H1 (cell line): ENCODE measurements at places on chromosomes 5 and 9.

DNA sequence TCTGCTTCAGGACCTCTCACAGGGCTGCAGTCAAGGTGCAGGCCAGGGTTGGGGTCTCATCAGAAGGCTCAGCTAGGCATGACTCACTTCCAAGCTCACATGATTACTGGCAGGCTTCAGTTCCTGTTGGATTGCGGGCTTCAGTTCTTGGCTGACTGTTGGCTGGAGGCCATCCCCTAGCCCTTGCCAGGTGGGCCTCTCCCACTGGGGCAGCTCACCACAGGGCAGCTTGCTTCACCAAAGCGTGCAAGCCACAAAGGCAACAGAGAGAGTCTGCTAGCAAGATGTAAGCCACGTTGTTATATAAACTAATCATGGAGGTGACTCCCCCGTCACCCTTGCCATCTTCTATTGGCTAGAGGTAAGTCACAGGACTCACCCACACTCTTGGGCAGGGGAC is 14.4 kb downstream of the CPLX2 start:
- no peak overlapping the region for H3K27ac ChIP-seq
- no peak for DNase-seq
- H3K27me3 ChIP-seq, result no peaks in the 10 kb centered on the region
- peaks cover 3% of the 10 kb centered on the region for H3K4me1 ChIP-seq

DNA sequence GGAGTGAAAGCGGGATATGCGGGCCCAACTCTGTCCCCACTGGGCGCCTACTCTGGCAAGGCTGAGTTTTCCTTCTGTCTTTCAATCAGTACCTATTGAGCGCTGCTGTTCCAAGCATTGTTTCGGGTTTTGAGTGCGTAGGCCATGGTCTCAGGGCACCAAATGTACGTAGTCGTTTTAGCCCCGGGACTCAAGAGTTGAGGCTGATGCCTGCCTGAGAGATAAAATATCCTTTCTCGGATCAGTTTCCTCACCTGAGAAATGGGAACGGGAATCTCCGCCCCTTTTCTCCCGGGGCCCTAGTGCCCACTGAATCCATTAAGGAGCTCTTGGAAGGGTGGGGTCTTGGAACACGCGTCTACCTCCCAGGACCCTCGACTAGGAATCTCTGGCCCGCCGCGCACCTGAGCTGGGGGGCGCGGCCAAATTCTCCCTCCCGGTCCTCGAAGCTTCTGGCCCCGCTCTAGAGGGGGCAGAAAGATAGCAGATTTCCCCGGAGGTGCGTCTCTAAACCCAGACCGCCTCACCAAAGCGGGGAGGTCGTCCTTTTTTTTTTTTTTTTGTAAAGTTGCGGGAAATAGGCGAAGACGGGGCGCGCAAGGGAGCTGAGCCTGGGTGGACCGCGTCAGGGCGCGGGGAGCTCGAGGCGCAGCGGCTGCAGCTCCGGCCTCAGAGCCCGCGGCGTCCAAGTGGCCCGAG is 494 bp upstream of the CXXC5 start:
- no peak for DNase-seq
- H3K4me3 ChIP-seq, result peak overlapping the region; percentile 90
- H3K36me3 ChIP-seq, result no peaks in the 10 kb centered on the region
- peaks cover 26% of the 10 kb centered on the region for H3K27me3 ChIP-seq
- H3K4me1 ChIP-seq, result peaks cover 39% of the 10 kb centered on the region

GRCh38 chr5:157454273-157454672 is 5.7 kb upstream of the NIPAL4 start:
- no peaks in the 10 kb centered on the region for H3K36me3 ChIP-seq
- no peak overlapping the region for H3K27ac ChIP-seq
- H3K27me3 ChIP-seq, result peaks cover 1% of the 10 kb centered on the region; the same call in 1 of the 2 replicates
- DNase-seq, result peak; percentile 23
- peaks cover 3% of the 10 kb centered on the region; the same call in 1 of the 2 replicates for H3K4me1 ChIP-seq

DNA sequence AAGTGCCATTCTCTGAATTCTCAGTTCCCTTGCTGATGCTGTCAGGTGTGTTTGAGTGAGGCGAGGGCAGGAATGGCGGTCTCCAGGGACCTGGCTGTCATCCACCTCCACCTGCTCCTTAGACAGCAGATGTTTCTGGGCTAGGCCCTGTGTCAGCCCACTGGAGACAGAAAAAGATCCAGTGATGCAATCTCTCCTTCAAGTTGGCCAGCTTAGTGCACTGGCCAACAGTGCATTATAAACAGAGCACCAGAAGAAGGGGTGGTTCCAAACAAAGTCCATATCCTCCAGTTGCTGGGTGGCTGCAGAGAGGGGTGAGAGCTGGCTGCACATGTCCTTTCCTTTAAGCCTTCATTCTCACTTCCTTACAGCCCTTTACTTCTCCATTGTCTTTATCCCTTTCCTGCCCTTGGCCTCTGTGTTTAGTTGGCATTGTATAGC is 26.5 kb downstream of the NANS start:
- peaks cover 8% of the 10 kb centered on the region; the same call in 1 of the 2 replicates for H3K36me3 ChIP-seq
- no peak overlapping the region for H3K27ac ChIP-seq
- H3K4me3 ChIP-seq, result no peak overlapping the region
- no peak for DNase-seq
- no peaks in the 10 kb centered on the region for H3K27me3 ChIP-seq

- H3K27me3 ChIP-seq, result peaks cover 22% of the 10 kb centered on the region
- H3K27ac ChIP-seq, result no peak overlapping the region
- peaks cover 5% of the 10 kb centered on the region; the same call in 1 of the 2 replicates for H3K4me1 ChIP-seq
- peak overlapping the region; percentile 82 for H3K4me3 ChIP-seq
- no peaks in the 10 kb centered on the region for H3K36me3 ChIP-seq
- peak; percentile 73 for DNase-seq
These were observed 815 bp downstream of the PDZD2 start for GRCh38 chr5:31639481-31640411.

DNA sequence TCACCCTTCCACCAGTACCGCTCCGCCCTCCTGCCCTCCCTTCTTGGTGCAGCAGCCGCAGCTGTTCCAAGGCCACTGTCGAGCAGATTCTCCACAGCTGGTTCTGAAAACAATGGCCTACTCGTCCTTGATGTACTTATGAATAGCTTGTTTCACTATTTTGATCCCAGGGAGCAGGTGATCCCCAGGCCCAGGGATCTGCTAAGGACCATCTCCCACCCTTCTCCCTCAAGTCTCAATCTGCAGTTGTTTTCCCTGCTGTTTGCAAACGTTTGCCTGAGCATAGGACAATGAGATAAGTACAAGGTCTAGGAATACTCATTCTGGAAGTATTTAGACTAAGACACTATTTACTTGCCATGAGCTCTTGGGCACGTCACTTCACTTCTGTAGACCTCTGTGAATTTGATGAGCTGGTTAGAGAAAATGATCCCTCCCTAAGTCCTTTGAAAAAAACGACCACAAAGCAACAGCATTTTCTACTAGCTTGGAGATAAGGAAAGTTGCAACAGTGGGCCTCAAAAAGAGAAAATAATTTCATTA is 1.8 kb downstream of the LURAP1L start:
- H3K4me3 ChIP-seq, result peak overlapping the region; percentile 60
- no peaks in the 10 kb centered on the region for H3K36me3 ChIP-seq
- no peak overlapping the region for H3K27ac ChIP-seq
- H3K4me1 ChIP-seq, result no peaks in the 10 kb centered on the region

DNA sequence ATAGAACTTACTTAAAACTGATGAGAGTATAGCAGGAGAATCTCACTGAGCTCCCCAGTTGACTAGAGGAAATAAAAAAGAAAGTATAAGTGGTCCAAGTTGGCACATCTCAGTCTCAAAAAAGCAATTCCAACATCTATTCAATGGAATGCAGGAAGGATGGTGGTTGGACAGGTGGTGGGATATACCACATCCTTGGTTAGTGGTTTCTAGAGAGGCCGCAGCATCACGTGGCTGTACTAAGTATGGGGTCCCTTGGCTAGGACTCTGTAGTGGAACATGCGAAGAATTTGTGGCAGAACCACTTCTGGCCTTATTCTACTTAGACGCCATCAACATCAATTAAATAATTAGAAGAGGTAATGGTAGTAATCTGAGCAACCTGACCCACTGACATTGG is 232.4 kb downstream of the SAXO1 start:
- H3K4me3 ChIP-seq, result no peak overlapping the region
- H3K4me1 ChIP-seq, result 0 out of 2 replicates have a peak, but pooled peaks cover under 1% of the 10 kb centered on the region

- DNase-seq, result no peak
- H3K36me3 ChIP-seq, result no peaks in the 10 kb centered on the region
- H3K4me3 ChIP-seq, result no peak overlapping the region
- H3K27me3 ChIP-seq, result no peaks in the 10 kb centered on the region
These were observed 17.9 kb upstream of the MSMP start for GRCh38 chr9:35771943-35772342.

DNA sequence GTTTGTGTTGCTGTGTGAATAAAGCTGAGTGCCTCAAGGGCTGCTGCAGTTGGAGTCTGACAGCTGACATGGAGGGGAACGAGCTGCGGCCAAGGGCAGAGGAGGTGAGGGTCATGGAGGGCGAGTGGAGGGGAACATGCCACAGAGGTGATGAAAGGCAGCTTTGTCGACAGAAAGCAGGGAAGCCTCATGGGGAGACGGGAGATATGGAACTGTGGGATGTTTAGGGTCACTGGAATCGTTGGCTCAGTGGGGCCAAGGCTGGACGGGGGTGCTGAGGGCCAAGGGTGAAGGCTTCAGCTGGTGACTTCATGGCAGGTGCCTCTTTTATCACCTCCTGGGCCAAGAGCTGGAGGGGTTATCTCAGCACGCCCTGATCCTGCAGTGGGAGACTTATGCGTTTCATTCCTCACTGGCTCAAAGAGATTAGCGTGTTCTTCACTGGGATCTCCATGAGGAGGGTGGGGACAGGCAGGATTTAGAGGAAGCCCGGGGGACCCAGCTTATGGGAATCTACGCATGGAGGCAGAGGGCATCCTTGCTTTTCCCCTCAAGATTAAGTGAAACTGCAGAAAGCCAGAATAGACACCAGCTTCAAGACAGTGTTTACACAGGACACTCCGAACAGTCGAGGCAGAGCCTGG is 42.2 kb downstream of the FAM240B start:
- H3K4me1 ChIP-seq, result no peaks in the 10 kb centered on the region; the same call in 1 of the 2 replicates
- H3K4me3 ChIP-seq, result no peak overlapping the region
- H3K27ac ChIP-seq, result no peak overlapping the region
- DNase-seq, result no peak
- no peaks in the 10 kb centered on the region for H3K36me3 ChIP-seq
- no peaks in the 10 kb centered on the region for H3K27me3 ChIP-seq

- no peak overlapping the region for H3K27ac ChIP-seq
- H3K27me3 ChIP-seq, result no peaks in the 10 kb centered on the region
- no peak overlapping the region for H3K4me3 ChIP-seq
- no peaks in the 10 kb centered on the region for H3K36me3 ChIP-seq
- DNase-seq, result no peak
These were observed 23.1 kb upstream of the NSMF start for GRCh38 chr9:137482094-137482781.

GRCh38 chr9:137037483-137037882 is 5.6 kb upstream of the FUT7 start:
- no peaks in the 10 kb centered on the region for H3K36me3 ChIP-seq
- no peak for DNase-seq
- no peaks in the 10 kb centered on the region; the same call in none of the 2 replicates for H3K27me3 ChIP-seq
- H3K27ac ChIP-seq, result no peak overlapping the region
- no peak overlapping the region for H3K4me3 ChIP-seq

- DNase-seq, result no peak
- H3K4me3 ChIP-seq, result no peak overlapping the region
- H3K27ac ChIP-seq, result no peak overlapping the region
- no peaks in the 10 kb centered on the region for H3K27me3 ChIP-seq
- no peaks in the 10 kb centered on the region for H3K36me3 ChIP-seq
These were observed 27.1 kb upstream of the MTMR12 start for GRCh38 chr5:32339878-32340277.

DNA sequence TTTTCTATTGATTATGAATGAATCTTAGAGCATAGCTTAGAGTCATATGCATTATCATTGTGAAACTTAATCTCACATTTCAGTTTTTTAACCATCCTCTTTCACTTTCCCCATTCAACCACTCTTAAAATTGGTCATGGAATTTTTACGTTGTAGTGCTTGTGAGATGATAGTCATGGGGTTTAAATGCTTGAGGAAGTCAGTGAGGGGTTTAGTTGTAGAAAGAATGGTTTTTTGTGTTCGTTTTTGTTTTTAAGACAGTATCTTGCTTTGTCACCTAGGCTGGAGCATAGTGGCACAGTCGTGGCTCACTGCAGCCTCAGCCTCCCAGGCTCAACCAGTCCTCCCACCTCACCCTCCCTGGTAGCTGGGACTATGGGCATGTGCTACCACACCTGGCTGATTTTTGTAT is 19.6 kb downstream of the UGCG start:
- peaks cover 3% of the 10 kb centered on the region; the same call in 1 of the 2 replicates for H3K36me3 ChIP-seq
- no peak for DNase-seq
- no peaks in the 10 kb centered on the region for H3K4me1 ChIP-seq
- H3K27me3 ChIP-seq, result no peaks in the 10 kb centered on the region

DNA sequence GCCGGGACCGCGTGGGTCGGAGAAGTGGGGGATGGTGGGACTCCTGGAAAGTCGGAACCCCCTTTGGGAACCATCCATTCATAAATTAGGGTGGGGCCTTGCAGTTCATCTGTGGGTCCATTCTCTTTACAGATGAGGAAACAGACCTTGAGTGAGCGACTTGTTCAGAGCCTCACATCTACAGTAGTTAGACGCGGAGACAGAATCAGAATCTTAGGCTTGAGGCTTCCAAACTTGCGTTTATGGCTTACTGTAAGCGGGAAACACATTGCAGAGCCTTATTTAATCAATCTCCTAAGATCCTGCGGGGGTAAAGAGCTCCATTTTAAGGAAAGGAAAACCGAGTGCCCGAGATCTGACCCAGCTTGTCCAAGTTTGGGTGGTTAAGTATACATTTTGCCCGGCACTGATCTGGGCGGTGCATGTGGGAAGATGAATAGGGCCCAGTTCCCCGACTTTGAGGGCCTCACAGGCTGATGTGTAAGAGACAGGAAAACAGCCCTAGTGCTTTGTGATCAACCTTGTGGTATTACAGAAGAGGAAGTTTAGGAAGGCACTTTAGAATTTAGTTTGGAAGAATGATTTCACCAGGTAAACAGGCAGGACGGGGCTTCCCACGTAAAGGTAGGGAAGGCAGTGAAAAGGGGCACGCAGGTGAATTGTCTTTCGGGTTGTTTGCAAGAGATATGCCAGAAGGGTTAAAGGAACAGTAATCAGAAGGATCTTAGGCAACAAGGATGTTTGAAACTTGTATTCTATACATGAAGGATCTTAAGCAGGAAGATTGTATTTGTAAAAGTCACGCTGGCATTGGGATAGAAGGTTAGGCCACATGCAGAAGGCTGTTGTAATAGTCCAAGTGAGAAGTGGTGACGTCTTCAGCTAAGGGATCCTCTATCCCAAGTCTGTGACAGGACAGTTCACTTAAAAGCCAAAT is 744 bp downstream of the TARS1 start:
- peak overlapping the region; percentile 89 for H3K27ac ChIP-seq
- H3K36me3 ChIP-seq, result peaks cover 20% of the 10 kb centered on the region
- H3K4me3 ChIP-seq, result peak overlapping the region; percentile 97
- H3K4me1 ChIP-seq, result no peaks in the 10 kb centered on the region
- no peaks in the 10 kb centered on the region for H3K27me3 ChIP-seq
